ENCODE measurements at places on chromosomes 6 and 20.

DNA sequence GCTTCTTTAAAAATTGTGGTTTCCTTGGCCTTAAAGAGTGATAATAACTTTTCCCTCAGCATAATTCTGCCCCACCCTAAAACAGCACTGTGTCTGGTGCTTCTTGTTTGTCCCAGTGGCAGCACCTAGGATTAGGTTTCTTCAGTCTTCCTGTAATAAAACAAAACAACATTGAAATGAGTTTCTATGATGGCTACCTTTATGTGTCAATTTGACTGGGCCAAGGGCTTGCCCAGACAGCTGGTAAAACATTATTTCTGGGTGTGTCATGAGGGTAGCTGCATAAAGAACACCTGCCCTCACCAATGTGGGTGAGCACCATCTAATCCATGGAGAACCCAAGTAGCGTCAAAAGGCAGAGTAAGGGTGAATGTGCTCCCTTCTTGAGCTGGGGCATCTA lies 117.8 kb downstream of the QRSL1 start:
- H3K27me3 ChIP-seq = no peaks in the 10 kb centered on the region
- peaks cover 4% of the 10 kb centered on the region for H3K36me3 ChIP-seq
- no peak overlapping the region for H3K27ac ChIP-seq
- H3K4me1 ChIP-seq = no peaks in the 10 kb centered on the region
- no peak overlapping the region for H3K4me3 ChIP-seq

GRCh38 chr6:32439602-32440214 lies at the start of gene HLA-DRA:
TSS of gene HLA-DRA (plus strand) at chr6:32439887. CDS start at chr6:32439951, 64 bp downstream.
- DNase-seq = peak; percentile 46
- H3K27me3 ChIP-seq = peaks cover 1% of the 10 kb centered on the region
- H3K36me3 ChIP-seq = no peaks in the 10 kb centered on the region
- no peaks in the 10 kb centered on the region for H3K4me1 ChIP-seq

GRCh38 chr6:35973670-35974222 lies 50.7 kb downstream of the SLC26A8 start:
- no peak for DNase-seq
- H3K4me3 ChIP-seq = no peak overlapping the region
- H3K27ac ChIP-seq = no peak overlapping the region
- no peaks in the 10 kb centered on the region for H3K36me3 ChIP-seq
- H3K4me1 ChIP-seq = no peaks in the 10 kb centered on the region

GRCh38 chr6:40630051-40630450 lies 42.9 kb upstream of the LRFN2 start:
- H3K4me1 ChIP-seq = peaks cover 16% of the 10 kb centered on the region
- H3K27ac ChIP-seq = no peak overlapping the region
- H3K4me3 ChIP-seq = no peak overlapping the region
- no peaks in the 10 kb centered on the region for H3K36me3 ChIP-seq
- peaks cover 10% of the 10 kb centered on the region for H3K27me3 ChIP-seq

DNA sequence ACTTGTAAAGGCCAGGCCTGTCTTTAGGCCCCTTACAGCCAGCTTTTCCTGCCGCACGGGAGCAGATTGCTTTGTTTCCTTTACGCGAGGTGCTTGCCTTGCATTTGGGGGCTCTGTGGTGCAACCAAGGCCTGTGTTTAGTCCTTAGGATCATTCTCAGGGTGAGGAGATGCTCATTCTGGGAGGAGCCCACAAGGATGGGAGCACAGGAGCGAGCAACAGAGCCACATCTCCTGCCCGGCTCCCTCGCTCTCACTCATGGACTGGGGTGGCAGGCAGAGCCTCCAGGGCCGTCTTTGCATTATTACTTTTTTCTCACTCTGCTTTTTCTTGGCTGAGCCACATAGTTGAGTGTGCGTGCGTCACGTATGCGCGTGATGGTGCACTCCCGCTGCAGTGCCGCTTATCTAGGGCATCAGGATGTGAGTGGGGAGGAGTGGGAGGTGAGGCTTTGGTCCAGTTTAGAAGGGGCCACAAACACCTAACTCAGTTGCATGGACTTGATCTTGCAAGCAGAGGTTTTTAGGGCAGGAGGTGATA lies 19.1 kb downstream of the DYNLRB1 start:
- H3K4me1 ChIP-seq = peaks cover under 1% of the 10 kb centered on the region
- DNase-seq = no peak
- H3K27me3 ChIP-seq = peaks cover 2% of the 10 kb centered on the region
- H3K27ac ChIP-seq = peak overlapping the region; percentile 42
- peaks cover 37% of the 10 kb centered on the region for H3K36me3 ChIP-seq
- H3K4me3 ChIP-seq = peak overlapping the region; percentile 50

GRCh38 chr6:28867086-28867409 lies 56.7 kb downstream of the TRIM27 start:
- DNase-seq = no peak
- peaks cover 17% of the 10 kb centered on the region for H3K27me3 ChIP-seq
- H3K36me3 ChIP-seq = peaks cover 6% of the 10 kb centered on the region
- H3K4me1 ChIP-seq = peaks cover 15% of the 10 kb centered on the region
- peak overlapping the region; percentile 13 for H3K27ac ChIP-seq

DNA sequence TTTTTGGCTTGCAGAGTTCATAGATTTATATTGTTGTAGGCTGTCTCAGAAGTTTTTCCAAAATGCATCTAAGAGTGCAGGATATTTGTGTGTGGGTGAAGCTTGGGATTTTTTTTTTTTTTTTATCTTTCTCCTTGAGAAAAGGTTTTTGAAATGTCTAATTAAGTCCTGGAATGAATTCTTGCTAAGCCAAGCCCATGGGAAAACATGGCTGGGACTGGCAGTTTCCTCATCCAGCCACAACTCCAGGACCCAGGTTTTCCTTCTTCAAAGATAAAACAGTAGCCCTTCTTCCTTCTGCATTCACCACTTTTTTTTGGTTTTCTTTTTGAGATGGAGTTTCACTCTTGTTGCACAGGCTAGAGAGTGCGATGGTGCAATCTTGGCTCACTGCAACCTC lies 242.5 kb upstream of the JAG1 start:
- H3K36me3 ChIP-seq = no peaks in the 10 kb centered on the region
- H3K27me3 ChIP-seq = no peaks in the 10 kb centered on the region
- no peaks in the 10 kb centered on the region for H3K4me1 ChIP-seq
- H3K4me3 ChIP-seq = no peak overlapping the region
- no peak for DNase-seq

- H3K27me3 ChIP-seq = no peaks in the 10 kb centered on the region
- H3K4me3 ChIP-seq = no peak overlapping the region
- H3K36me3 ChIP-seq = no peaks in the 10 kb centered on the region
- no peak overlapping the region for H3K27ac ChIP-seq
- H3K4me1 ChIP-seq = no peaks in the 10 kb centered on the region
- no peak for DNase-seq
Measured at GRCh38 chr6:92166666-92167065, 1252.7 kb downstream of the EPHA7 start.

Data from endothelial cell (in vitro differentiated cells).